ENCODE measurements at places on chromosomes 12 and 14. TPM values are rescaled to one million over a fixed set of nuclear protein-coding genes. Genes with fewer than 3 reads are reported as not detected.

DNA sequence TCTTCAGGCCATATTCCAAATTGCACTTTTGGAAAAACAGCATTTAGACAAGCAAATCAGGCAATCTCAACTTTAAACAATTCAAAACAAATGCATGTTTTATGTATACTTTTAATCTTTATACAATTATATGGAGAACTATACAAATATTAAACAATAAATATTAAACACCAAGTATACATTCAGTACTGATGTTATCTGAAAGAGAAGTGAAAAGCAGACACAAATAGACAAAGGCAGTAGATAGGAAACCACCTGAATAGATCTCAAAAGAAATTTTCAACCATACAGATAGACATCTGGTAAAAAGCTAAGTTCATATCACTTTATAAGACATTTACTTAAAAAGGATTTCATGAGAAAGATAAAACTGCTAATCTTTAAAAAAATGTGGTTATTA lies 65.2 kb downstream of the ZC3H14 start:
- H3K4me1 ChIP-seq: no peaks in the 10 kb centered on the region
- no peaks in the 10 kb centered on the region for H3K27me3 ChIP-seq
- no peak overlapping the region for H3K27ac ChIP-seq
- H3K36me3 ChIP-seq: peaks cover 4% of the 10 kb centered on the region
- H3K4me3 ChIP-seq: no peak overlapping the region

- H3K36me3 ChIP-seq: no peaks in the 10 kb centered on the region
- no peak overlapping the region for H3K27ac ChIP-seq
Measured at GRCh38 chr14:64561631-64562030, 11.9 kb downstream of the PPP1R36 start.

GRCh38 chr14:33951183-33951840 lies 438 bp upstream of the EGLN3 start:
- peak overlapping the region; percentile 93 for H3K4me3 ChIP-seq
- DNase-seq: no peak
- H3K27ac ChIP-seq: peak overlapping the region; percentile 82
- H3K27me3 ChIP-seq: peaks cover 49% of the 10 kb centered on the region

GRCh38 chr14:68940614-68941185 lies 38.4 kb downstream of the ACTN1 start:
- peaks cover 7% of the 10 kb centered on the region for H3K36me3 ChIP-seq
- H3K4me3 ChIP-seq: no peak overlapping the region
- no peak for DNase-seq
- no peaks in the 10 kb centered on the region for H3K27me3 ChIP-seq
- no peak overlapping the region for H3K27ac ChIP-seq

GRCh38 chr14:76917158-76917596 lies 91.0 kb downstream of the LRRC74A start:
- no peaks in the 10 kb centered on the region for H3K36me3 ChIP-seq
- DNase-seq: no peak
- H3K27ac ChIP-seq: peak overlapping the region; percentile 98
- H3K4me1 ChIP-seq: peaks cover 74% of the 10 kb centered on the region
- H3K4me3 ChIP-seq: peak overlapping the region; percentile 34

DNA sequence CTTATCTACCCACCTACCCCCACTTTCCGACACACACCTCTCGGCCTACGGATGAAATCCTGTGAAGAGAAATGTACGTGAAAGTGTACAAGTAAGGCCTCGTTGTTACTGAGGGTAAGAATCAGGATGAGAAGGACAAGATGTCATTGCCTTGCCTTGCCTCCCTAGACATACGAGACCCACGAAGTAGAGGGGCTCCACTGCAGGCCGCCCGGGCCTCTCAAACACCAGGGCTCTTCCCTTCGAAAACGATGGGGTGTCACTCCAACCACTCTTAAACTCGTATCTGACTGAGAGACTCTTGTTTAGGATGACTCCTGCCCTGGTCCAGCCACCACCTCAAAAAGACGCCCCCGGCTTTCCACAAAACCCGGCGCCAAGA lies 498 bp downstream of the RACGAP1 start:
- H3K4me3 ChIP-seq: peak overlapping the region; percentile 99
- no peak for DNase-seq
- no peaks in the 10 kb centered on the region for H3K27me3 ChIP-seq
- H3K4me1 ChIP-seq: peaks cover 26% of the 10 kb centered on the region
- H3K27ac ChIP-seq: peak overlapping the region; percentile 97

- DNase-seq: no peak
- H3K4me3 ChIP-seq: no peak overlapping the region
- peaks cover 30% of the 10 kb centered on the region for H3K4me1 ChIP-seq
- peaks cover 6% of the 10 kb centered on the region for H3K36me3 ChIP-seq
Measured at GRCh38 chr14:73426877-73427276, 31.5 kb downstream of the NUMB start.

DNA sequence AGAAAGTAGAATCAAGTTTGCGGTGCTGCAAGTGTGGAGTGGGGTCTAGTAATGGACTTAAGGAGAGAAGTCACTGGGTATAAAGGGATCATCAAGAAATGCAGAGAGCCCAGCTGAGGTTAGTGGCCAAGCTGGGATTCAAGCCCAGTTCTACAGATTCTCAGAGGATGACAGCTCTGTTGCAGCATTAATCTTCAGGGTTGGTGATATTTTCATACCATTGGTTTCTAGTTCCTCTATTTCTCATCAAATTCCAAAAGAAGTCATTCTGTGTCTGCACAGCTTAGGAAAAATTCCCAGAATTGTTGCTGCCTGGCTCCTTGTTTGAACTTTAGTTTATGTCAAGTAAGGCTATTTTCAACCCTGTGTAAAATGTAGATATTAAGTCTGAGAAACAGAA lies 169.5 kb upstream of the NTF3 start:
- no peak overlapping the region for H3K27ac ChIP-seq
- no peaks in the 10 kb centered on the region for H3K36me3 ChIP-seq
- H3K4me1 ChIP-seq: no peaks in the 10 kb centered on the region

DNA sequence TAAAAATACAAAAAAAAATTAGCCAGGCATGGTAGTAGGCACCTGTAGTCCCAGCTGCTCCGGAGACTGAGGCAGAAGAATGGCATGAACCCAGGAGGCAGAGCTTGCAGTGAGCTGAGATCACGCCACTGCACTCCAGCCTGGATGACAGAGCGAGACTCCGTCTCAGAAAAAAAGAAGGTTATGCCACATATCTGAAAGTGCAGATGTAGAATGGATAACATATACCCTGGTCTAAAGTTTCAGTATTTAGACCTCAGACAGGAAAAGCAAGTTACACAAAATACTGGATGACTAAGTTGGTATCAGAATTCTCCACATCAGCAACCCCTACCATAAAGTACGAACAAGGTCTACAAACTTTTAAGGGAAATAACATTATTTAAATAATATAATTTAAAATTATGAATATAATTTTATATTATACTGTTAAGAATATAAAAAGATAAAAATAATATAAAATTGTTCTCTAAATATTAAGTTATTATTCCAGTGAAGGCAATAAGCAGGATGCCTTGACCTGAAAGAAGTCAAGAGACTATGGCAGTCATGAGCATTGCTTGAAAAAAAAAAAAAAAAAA lies 169.9 kb downstream of the CRADD start:
- no peak for DNase-seq
- no peak overlapping the region for H3K27ac ChIP-seq
- no peaks in the 10 kb centered on the region for H3K27me3 ChIP-seq
- no peak overlapping the region for H3K4me3 ChIP-seq
- peaks cover 9% of the 10 kb centered on the region for H3K4me1 ChIP-seq

DNA sequence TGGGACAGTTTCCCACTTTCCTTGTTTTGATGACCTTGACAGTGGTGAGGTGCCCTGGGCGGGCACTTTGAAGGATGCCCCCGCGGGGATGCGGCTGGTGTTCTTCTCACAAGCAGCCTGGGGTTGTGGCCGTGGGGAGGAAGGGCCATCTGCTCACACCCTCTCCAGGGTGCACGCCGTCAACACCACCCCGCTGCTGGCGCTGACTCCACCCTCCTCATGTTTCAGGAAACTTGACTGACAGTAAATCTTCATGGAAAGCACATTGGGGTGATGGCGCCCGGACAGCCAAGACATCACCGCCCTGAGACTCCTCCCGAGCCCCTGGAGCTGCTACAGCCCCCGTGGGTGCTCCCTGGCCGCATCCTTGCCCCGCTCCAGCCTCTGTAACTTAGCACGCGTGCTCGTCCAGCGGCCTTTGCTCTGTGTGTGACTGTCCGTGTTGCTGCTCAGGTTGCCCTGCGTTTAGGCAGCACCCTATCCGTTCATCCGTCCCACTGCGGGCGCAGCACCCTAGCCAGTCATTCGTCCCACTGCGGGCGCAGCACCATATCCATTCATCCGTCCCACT lies 150.2 kb upstream of the C14orf180 start:
- H3K27ac ChIP-seq: no peak overlapping the region
- DNase-seq: peak; percentile 61
- H3K4me3 ChIP-seq: no peak overlapping the region
- H3K36me3 ChIP-seq: no peaks in the 10 kb centered on the region
- peaks cover 11% of the 10 kb centered on the region for H3K4me1 ChIP-seq
- peaks cover 7% of the 10 kb centered on the region for H3K27me3 ChIP-seq

- peak; percentile 80 for DNase-seq
- H3K4me3 ChIP-seq: peak overlapping the region; percentile 83
- H3K4me1 ChIP-seq: peaks cover 33% of the 10 kb centered on the region
- H3K27ac ChIP-seq: peak overlapping the region; percentile 1
Measured at GRCh38 chr14:60637479-60638315, 11.6 kb downstream of the SIX1 start.

DNA sequence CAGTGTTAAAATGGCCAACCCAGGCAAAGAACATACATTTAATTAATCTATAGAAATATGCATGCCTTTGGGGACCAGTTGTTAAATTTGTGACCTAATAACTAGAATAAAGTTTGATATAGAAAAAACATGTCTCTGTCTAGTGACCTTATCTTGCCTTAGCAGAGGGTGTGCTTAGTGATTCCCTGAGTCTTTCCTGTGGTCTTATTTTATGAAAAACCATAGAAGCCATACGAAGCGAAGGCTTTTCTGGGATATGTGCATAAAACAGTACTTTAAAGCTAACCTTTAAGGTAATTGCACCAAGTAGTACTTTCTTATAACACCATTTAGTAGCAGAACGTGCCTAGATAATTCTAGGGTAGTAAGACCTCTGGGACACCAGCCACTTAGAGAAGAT lies 379.4 kb downstream of the ZFP36L1 start:
- no peaks in the 10 kb centered on the region for H3K27me3 ChIP-seq
- no peak overlapping the region for H3K27ac ChIP-seq
- H3K4me1 ChIP-seq: peaks cover 42% of the 10 kb centered on the region
- no peak for DNase-seq
- H3K36me3 ChIP-seq: peaks cover 10% of the 10 kb centered on the region
- no peak overlapping the region for H3K4me3 ChIP-seq

- peaks cover 5% of the 10 kb centered on the region for H3K36me3 ChIP-seq
- peaks cover 13% of the 10 kb centered on the region for H3K4me1 ChIP-seq
- H3K27me3 ChIP-seq: peaks cover 18% of the 10 kb centered on the region
- no peak overlapping the region for H3K27ac ChIP-seq
Measured at GRCh38 chr12:30882706-30883105, 43.8 kb upstream of the TSPAN11 start.

GRCh38 chr14:55354500-55354899 lies 57.1 kb downstream of the ATG14 start:
- no peak overlapping the region for H3K4me3 ChIP-seq
- peak overlapping the region; percentile 61 for H3K27ac ChIP-seq
- H3K27me3 ChIP-seq: no peaks in the 10 kb centered on the region
- peaks cover 5% of the 10 kb centered on the region for H3K4me1 ChIP-seq

Gene RNFT2
- total RNA-seq: 8.7 TPM

Gene RAD9B
- total RNA-seq: 0.46 TPM

Gene SLC39A2
- 4.5 TPM for total RNA-seq

Gene C12orf42
- total RNA-seq: not detected

Gene KRT82
- not detected for total RNA-seq

Gene ADGRD1
- 2.6 TPM for total RNA-seq
